ENCODE measurements at places on chromosomes 1 and 21.

- DNase-seq, result no peak
Measured at GRCh38 chr1:108685529-108685928, 6.6 kb upstream of the PRPF38B start.

- DNase-seq, result no peak
Measured at GRCh38 chr1:182978151-182978853, 25.3 kb upstream of the SHCBP1L start.

DNA sequence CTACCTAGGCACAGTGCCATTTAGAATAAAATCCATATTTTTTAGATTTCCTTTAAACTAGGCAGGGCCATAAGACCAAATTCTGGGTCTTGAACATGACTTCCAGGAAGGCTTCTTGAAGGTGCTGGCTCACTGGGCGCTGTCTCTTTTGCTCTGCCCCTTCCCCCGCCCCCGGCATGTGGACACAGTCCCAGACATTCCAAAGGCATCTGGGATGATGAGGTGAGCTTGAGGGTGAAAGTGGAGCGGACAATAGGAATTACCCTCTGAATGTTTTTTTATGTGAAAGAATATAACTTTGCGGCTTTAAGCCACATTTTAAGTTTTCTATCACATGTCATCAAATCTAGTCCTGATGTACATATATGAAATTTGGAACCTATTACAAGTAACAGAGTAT lies 29.4 kb downstream of the RWDD3 start:
- no peak for DNase-seq

DNA sequence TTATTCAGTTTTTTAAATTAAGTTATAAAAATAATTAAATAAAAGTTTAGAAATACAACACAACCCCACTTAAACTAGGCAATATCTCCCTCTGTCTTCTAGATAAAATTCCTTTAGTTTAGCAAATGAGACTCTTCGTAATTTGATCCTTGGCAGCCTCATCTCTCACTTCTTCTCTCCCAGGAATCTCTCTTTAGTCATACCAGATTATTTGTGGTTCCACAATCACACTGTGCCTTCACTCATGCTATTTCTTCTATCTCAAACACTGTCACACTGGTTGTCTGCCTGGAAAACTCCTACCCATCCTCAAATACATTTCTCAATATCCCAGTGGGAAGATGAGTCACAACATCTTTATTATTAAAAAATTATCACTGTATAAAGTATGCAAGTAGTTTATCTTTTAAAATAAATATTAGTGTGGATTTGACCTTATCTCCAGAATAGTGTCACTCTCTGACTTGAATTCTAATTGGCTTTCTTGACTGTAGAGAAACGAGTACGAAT lies 195.5 kb downstream of the KCNH1 start:
- no peak for DNase-seq

DNA sequence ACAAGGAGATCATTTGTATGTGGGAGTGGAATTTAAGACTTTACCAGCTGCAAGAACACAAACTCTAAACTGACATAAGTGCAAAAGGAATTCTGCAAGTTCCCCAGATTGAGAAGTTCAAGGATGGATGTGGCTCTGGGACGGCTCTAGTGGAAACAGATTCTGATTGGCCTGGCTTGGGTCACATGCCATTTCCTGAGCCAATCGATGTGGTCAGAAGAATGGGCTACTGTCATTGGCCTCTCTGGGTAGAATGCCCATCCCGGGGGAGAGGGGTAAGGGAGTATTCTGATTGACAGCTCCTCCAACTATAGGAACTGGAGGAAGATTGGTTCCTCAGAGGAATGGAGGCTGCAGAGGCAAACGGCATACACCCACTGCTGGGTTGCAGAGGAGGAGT lies 6.0 kb upstream of the IFNLR1 start:
- no peak for DNase-seq

DNA sequence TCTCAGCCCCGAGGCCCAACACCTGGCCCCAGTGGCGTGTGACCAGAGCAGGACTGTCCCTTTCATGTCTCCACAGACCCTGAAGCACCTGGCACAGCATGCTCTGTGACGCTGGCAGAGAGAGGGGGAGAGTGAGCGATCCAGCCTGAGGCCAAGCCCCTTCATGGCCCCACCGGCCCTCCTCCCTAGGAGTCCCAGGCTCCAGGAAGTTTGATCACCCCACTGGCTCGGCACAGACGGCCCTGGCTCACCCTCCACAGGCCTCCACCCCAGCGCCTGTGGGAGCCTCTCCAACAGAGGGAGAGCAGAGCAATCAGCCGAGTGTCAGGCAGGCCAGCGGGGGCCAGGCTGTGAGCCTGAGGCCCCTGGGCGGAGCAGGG lies 11.0 kb downstream of the SH3BGRL3 start:
- DNase-seq, result no peak

- no peak for DNase-seq
Measured at GRCh38 chr1:89254658-89255287, 17.9 kb downstream of the GBP5 start.

DNA sequence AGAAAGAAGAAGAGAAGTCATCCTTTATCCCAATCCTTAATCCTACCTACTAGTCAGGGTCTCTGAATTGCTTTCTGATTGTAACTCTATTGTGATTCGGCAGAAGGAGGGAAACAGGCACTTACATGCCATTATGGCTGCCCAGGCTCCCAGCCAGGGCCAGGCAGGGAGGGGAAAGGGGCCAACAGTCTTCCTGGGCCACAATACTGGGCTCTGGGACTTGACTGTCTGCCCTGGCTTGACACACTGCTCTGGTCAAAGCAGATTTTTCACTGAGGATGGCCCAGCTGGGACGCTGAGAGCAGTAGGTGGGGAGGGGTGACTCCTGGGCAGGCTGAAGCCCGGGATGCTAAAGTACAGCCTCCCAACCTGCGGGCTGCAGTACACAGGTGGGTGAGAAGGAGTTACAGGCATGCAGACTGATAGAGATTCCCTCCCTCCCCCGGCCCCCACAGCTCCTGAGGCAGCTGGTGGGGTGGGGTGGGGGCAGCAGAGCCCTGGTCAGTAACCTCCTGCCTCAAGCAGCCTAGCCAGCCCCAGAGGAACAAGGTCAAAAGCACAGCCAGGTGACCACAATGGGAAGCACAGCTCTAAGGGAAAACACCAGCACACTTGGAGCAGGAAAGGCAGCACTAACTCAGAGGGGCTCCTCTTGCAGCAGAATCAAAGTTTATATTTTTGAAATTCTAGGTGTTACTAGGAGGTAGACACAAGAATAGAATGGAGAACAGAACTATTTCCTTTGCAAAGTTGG lies 25.3 kb downstream of the KCND3 start:
- DNase-seq, result no peak

Data from SW 1271 (cell line).